ENCODE measurements at places on chromosomes 11 and 22. TPM values are rescaled to one million over a fixed set of nuclear protein-coding genes. Genes with fewer than 3 reads are reported as not detected.

Gene MOB2
- 15.5 TPM for total RNA-seq

Gene RAC2
- 16.2 TPM for total RNA-seq

Gene PLAAT4
- 1.3 TPM for total RNA-seq

Gene MIAT
- 1.2 TPM for total RNA-seq

Gene SMTNL1
- total RNA-seq: not detected

Gene ART1
- total RNA-seq: not detected

Gene MUC5AC
- not detected for total RNA-seq

Gene NXPE4
- not detected for total RNA-seq

Gene UPK3A
- not detected for total RNA-seq

Gene CRYBA4
- not detected for total RNA-seq

Gene CHRM1
- not detected for total RNA-seq

Gene CBX7
- 1.7 TPM for total RNA-seq

Gene UBQLN3
- total RNA-seq: not detected

Gene KCNQ1
- not detected for total RNA-seq

Gene ST14
- not detected for total RNA-seq

Gene SLC6A5
- not detected for total RNA-seq

Gene TRPM5
- not detected for total RNA-seq

Gene PTPN5
- not detected for total RNA-seq

Gene PDGFD
- 0.83 TPM for total RNA-seq

Gene TUB
- 3.1 TPM for total RNA-seq

Gene CD3E
- not detected for total RNA-seq

Gene CDC42BPG
- under 0.01 TPM for total RNA-seq

Gene GP1BB
- 1.8 TPM for total RNA-seq

Gene PRSS23
- 189 TPM for total RNA-seq

Gene ACTN3
- total RNA-seq: 0.09 TPM

Gene ZBTB3
- 11.9 TPM for total RNA-seq

Gene PDGFB
- under 0.01 TPM for total RNA-seq

Gene PARVB
- 54.1 TPM for total RNA-seq

Gene SPI1
- not detected for total RNA-seq

Gene OTOG
- not detected for total RNA-seq

Gene MISFA
- total RNA-seq: not detected

Gene GTSE1
- 0.59 TPM for total RNA-seq

All from smooth muscle cell of the umbilical artery (primary cell).